ENCODE measurements at places on chromosomes 1 and 21. TPM values are rescaled to one million over a fixed set of nuclear protein-coding genes. Genes with fewer than 3 reads are reported as not detected.

IL20 gene
- not detected for total RNA-seq

SLC30A2 gene
- not detected for total RNA-seq

DNA sequence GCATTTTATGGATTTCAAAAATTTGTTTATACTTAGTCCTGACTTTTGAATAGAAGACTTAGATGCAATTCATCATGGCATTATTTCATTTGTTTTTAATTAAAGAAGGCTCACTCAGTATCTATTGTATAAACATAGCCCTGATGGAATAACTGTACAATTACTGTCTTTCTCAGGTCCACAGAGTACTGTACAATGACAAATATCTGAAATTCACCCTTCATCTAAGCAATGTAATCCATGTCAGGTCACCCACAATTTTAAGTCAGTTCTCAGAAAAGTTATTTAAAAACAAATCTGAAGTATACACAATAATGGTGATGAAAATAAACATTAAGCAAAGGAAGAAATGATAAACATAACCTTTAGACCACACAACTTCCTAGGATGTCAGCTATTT, 311.9 kb downstream of the GRIK1 start:
- no peak for DNase-seq

- no peak for DNase-seq
Measured at GRCh38 chr1:36088577-36089392, at the start of gene ADPRS. TSS of gene ADPRS (plus strand) at chr1:36088892. CDS start at chr1:36088905, 13 bp downstream.

DNA sequence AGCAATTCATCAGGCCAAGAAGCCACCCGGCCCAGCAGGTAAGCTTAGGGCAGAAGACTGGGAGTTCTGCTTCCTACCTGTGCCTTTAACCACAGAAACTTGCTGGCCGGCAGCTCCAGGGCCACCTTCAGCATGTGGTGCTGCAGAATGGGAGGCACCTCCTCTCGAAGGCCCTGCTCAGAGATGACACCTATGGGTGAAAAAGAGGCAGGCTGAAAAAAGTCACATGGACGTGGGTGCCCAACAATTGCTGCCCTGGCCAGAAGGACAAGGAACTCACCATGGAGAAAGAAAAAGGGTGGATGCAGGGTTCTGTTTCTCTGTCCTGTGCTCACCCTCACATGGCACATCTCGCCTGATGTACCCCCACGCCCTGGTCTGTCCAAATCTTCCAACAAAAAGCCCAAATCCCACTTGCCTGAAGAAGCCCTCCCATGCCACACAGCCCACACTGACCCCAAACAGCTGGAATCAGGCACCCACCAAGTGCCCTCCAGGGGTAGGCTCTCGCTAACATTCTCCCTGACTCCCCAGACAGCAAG, 33.0 kb downstream of the URB1 start:
- no peak for DNase-seq
